ENCODE measurements at places on chromosomes 5 and 9.

GRCh38 chr9:94166976-94167346 lies 82.7 kb downstream of the PTPDC1 start:
- H3K36me3 ChIP-seq = peaks cover 5% of the 10 kb centered on the region
- H3K4me1 ChIP-seq = peaks cover 56% of the 10 kb centered on the region
- H3K27me3 ChIP-seq = no peaks in the 10 kb centered on the region
- peak overlapping the region; percentile 84 for H3K4me3 ChIP-seq
- H3K27ac ChIP-seq = peak overlapping the region; percentile 91
- no peak for ATAC-seq

- H3K27ac ChIP-seq = no peak overlapping the region
- H3K36me3 ChIP-seq = no peaks in the 10 kb centered on the region
These were observed 23.0 kb upstream of the ECM2 start for GRCh38 chr9:92558612-92559374.

GRCh38 chr5:154474396-154475334 lies 3.4 kb downstream of the HAND1 start:
- peak overlapping the region; percentile 36 for H3K4me3 ChIP-seq
- no peak for ATAC-seq
- peak overlapping the region; percentile 8 for H3K27ac ChIP-seq
- H3K27me3 ChIP-seq = peaks cover 91% of the 10 kb centered on the region

- no peaks in the 10 kb centered on the region for H3K4me1 ChIP-seq
- ATAC-seq = no peak
- peaks cover 27% of the 10 kb centered on the region for H3K27me3 ChIP-seq
- no peaks in the 10 kb centered on the region for H3K36me3 ChIP-seq
- H3K4me3 ChIP-seq = no peak overlapping the region
These were observed 74.2 kb downstream of the MSX2 start for GRCh38 chr5:174798551-174798951.

DNA sequence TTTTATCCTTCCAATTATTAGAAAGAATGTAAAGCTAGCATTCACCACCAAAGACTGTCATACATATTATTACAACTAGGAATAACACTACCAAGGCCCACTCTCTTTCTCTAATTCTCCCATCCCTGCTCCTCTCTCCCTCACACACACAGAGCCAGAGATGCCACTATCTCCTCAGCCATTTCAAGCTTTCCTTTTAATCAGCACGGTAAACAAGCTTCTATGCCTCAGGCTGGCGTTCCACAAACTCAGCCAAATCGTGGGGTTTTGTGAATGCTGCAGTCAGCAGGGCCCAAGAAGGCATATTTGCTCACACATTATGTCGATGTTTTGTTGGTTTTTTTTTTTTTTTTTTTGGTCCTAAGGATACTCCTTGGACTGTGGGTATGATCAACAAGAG lies 979.9 kb upstream of the DMAC1 start:
- no peaks in the 10 kb centered on the region for H3K27me3 ChIP-seq
- H3K36me3 ChIP-seq = no peaks in the 10 kb centered on the region
- H3K4me3 ChIP-seq = no peak overlapping the region
- no peaks in the 10 kb centered on the region for H3K4me1 ChIP-seq
- ATAC-seq = no peak
- no peak overlapping the region for H3K27ac ChIP-seq

DNA sequence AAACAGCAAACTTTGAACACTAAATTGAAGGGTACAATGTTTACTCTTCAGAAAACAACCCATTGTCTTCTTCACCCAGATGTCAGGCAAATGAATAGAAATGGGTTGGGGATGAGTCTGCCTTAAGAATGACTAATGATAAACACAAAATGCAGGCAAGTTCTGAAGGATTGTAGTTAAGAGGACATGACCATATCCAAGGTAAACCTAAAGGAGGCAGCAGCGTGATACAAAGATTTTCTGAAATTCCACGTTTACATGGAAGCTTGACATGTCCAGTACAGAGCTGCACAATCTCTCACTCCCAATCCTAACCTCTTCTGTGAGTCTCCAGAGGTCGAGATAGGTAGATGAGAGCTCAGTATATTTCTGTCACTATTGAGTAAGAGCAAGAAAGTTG lies 1263.2 kb upstream of the CDH6 start:
- no peaks in the 10 kb centered on the region for H3K36me3 ChIP-seq
- no peaks in the 10 kb centered on the region for H3K27me3 ChIP-seq
- H3K4me1 ChIP-seq = no peaks in the 10 kb centered on the region
- ATAC-seq = no peak
- H3K27ac ChIP-seq = no peak overlapping the region

GRCh38 chr5:16464231-16464630 lies 1.4 kb downstream of the ZNF622 start:
- peaks cover 70% of the 10 kb centered on the region for H3K4me1 ChIP-seq
- peak overlapping the region; percentile 98 for H3K27ac ChIP-seq
- H3K4me3 ChIP-seq = peak overlapping the region; percentile 94
- H3K27me3 ChIP-seq = no peaks in the 10 kb centered on the region

- peaks cover 25% of the 10 kb centered on the region for H3K27me3 ChIP-seq
- no peak for ATAC-seq
- H3K36me3 ChIP-seq = no peaks in the 10 kb centered on the region
- H3K4me1 ChIP-seq = no peaks in the 10 kb centered on the region
- no peak overlapping the region for H3K27ac ChIP-seq
These were observed 55.3 kb upstream of the ALDH1B1 start for GRCh38 chr9:38337181-38337580.

DNA sequence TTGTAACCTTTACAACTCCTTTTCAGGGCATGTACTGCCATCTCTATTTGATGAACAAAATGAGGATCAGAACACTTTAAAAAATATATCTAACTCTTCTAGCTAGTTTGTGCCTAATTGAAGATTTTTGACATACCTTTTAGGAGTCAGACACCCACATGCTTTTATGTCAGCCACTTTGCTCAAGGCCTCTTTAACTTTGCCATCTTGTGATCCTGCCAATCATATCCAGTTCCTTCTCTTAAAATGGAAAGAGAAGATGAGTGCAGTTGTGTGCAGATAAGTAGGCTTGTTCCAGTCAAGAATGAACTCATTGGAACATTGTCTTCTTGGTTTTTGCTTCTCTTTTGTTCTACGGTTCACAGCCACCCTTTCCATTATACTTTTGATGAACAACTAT lies 425.6 kb upstream of the TNC start:
- no peak for ATAC-seq
- H3K4me3 ChIP-seq = no peak overlapping the region
- no peaks in the 10 kb centered on the region for H3K36me3 ChIP-seq
- no peaks in the 10 kb centered on the region for H3K4me1 ChIP-seq
- H3K27me3 ChIP-seq = peaks cover 8% of the 10 kb centered on the region
- H3K27ac ChIP-seq = no peak overlapping the region

GRCh38 chr5:95912029-95912428 lies 49.6 kb downstream of the ELL2 start:
- H3K4me3 ChIP-seq = no peak overlapping the region
- H3K27me3 ChIP-seq = no peaks in the 10 kb centered on the region
- ATAC-seq = no peak
- peaks cover 43% of the 10 kb centered on the region for H3K36me3 ChIP-seq

DNA sequence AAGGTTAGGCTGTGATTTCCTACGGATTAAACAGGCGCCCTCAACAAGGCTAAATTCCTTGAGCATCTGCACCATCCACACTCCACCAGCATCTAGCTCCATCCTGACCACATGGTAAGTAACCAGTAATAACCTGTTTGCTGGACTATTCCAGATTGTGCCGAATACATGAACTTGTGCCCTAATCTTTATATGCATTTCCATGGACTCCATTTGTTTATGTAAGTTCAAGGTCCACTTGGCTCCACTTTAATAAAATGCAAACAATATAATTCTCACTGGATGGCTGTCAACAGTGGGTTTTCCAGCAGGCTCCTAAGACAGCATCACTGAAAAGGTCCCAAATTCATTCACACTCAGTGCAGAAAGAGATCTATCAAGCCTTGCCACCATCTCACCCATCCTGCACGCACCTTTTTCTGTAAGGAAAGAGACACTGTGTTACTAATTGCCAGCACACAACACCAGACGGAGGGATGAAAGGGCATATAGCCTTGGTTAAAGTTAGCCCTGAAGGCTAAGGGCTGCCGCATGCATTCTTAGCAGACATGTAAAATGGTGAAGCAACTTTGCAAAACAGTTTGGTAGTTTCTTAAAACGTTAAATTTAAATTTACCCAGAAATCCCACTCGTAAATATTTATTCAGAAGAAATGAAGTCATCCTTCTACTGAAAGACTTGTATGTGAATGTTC lies 88.7 kb downstream of the GLIS3 start:
- no peak for ATAC-seq
- H3K4me1 ChIP-seq = no peaks in the 10 kb centered on the region
- H3K27me3 ChIP-seq = no peaks in the 10 kb centered on the region
- no peak overlapping the region for H3K27ac ChIP-seq
- no peaks in the 10 kb centered on the region for H3K36me3 ChIP-seq

DNA sequence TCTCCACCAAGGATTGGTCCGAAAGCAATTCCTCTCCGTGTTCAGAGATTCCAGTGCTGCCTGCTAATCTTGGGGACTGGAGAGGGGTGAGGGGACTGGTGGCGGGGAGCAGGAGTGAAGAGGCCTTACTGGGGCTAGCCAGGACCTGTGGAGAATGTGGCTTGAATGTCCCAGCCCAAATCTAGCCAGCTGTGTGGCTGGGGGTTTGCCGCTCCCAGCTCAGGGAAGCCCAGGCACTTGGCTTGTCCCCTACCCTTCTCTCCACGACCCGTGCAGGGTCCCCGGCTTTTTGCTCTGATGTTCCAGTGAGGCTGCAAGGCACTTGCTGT lies 2.4 kb downstream of the N4BP3 start:
- peaks cover 5% of the 10 kb centered on the region for H3K36me3 ChIP-seq
- peak overlapping the region; percentile 98 for H3K4me3 ChIP-seq
- H3K27me3 ChIP-seq = no peaks in the 10 kb centered on the region
- H3K4me1 ChIP-seq = peaks cover 75% of the 10 kb centered on the region

DNA sequence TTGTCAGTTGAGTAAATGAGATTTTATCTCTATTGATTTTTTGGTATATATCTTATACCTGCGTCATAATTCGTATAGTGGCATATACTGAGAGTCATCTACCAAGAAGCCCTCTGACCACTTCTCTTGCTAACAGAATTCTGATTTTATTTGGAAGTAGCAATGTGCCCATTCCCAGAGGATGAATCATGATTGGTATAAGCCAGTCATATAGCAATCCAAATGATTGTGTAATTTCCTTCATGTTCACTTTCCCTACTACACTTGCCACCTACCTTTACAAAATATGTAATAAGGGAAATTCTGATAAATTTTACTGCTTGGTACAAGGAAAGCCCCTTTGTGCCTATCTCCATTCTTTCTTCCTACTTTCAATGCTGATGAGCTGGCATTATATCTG lies 16.1 kb upstream of the ZNF462 start:
- H3K36me3 ChIP-seq = no peaks in the 10 kb centered on the region
- no peak overlapping the region for H3K4me3 ChIP-seq
- no peak overlapping the region for H3K27ac ChIP-seq
- ATAC-seq = no peak
- H3K4me1 ChIP-seq = no peaks in the 10 kb centered on the region
- H3K27me3 ChIP-seq = no peaks in the 10 kb centered on the region

DNA sequence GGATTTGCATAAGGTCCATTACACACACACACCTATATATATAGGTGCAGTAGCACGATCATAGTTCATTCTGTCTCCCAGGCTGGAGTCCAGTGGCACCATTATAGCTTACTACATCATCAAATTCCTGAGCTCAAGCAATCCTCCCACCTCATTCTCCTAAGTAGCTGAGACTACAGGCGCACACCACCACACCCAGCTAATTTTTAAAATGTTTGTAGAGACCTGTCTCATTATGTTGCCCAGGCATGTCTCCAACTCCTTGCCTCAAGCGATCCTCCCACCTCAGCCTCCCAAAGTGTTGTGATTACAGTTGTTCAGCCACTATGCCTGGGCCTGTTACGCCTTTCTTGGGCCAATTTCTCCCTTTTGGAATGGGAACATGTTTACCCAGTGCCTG lies 39.7 kb downstream of the DNAJB5 start:
- H3K4me1 ChIP-seq = peaks cover 13% of the 10 kb centered on the region
- H3K27ac ChIP-seq = no peak overlapping the region
- H3K4me3 ChIP-seq = no peak overlapping the region

Measured in stimulated activated memory B cell treated with anti-CD40 and anti-IgM and Interleukin-4, amounts not matched to agents 10 μg/mL and 1 μg/mL and 100 μg/mL, for 72 hours (primary cell).